Omental fat pad (tissue), 4 donors: ENCODE measurements at places on chromosomes 12 and 14.

DNA sequence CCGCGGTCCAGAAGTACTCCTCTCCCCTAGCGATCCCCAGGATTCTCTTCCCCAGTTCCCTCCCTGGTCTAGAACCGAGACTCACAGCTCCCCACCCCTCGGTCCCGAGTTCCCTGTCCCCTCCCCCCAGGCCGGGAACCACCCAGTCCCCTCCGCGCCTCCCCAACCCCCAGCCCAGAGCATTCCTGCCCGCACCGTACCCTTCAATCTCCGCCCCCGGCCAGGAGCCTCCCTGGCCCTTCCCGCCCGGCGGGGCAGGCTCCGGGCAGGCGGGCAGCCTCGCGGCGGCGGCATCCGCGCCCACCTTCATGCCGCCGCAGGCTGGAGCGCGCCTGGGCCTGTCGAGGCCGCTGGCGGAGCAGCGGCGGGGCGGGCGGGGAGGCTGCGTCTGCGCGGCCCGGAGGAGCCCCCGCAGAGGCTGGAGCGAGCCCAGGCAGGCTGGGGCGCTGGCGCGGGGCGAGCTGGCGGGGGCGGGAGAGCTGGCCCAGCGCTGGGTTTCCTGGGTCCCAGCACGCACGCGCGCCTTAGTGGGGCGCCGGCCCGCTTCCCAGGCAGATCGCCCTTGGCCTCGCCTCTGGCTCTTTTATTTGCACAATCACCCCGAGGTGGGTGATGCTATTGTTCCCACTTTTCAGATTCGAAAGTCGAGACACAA, 22.2 kb upstream of the GPR132 start:
- DNase-seq = no peak

DNA sequence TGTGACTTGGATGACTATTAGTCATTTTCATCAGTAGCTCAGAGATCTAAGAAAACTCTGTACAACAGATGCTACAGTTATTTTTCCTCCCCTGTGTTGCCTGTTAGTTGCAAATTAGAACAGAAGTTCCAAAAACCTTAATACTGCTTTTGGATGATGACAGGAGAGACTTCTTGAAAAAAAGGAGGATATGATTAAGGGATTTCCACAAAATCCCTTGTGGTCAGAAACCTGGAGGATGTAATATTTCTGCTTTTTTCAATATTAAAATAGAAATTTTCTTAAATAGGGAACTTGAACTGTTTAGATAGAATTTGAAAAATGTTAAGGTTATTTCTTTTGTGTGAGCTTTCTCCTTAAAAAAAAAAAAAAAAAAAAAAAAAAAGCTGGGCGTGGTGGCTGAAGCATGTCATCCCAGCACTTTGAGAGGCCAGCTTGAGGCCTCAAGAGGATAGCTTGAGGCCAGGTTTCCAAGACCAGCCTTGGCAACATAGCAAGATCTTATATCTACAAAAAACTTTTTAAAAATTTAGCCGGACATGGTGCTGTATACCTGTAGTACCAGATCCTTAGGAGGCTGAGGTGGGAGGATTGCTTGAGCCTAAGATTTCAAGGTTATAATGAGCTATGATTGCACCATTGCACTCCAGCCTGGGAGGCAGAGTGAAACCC, 14.1 kb downstream of the CMAS start:
- no peak for DNase-seq

GRCh38 chr12:46898152-46898931, 72.5 kb upstream of the SLC38A4 start:
- DNase-seq = no peak

DNA sequence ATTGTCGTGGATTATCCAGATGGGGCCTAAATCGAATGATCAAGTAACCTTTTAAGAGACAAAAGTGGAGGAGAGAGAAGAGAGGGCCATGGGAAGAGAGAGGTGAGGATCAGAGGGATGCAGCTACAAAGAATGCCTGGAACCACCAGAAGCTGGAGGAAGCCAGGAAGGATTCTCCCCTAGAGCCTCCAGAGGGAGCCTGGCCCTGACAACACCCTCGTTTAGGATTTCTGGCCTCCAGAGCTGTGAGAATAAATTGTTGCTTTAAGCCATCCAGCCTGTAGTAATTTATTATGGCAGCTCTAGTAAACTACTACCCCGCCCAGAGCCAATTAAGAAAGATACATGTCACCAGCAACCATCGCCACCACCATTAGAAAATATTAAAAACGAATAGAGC, 46.2 kb upstream of the GSC start:
- DNase-seq = no peak

GRCh38 chr12:109295764-109296425, 13.2 kb downstream of the FOXN4 start:
- no peak for DNase-seq

DNA sequence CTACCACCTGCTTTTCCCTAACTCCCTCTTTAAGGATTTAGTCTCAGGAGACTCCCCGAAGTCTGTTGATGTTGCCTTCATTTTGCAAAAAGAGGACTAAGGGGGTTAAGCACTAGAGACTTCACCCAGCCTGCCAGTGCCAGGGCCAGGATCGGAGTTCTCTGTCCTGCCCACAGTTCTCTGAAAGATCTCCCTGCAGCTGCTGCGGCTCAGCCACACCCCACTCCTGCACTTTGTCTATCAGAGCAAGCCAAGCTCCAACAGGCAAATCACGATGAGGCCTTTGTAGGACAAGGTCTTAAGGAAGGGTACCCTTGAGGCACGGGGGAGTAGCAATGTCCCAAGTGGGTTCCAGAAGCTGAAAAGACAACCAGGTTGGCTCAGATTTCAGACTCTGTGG, 148.8 kb upstream of the EGLN3 start:
- DNase-seq = no peak

GRCh38 chr12:54937376-54937775, 47.2 kb downstream of the TESPA1 start:
- DNase-seq = no peak

GRCh38 chr12:104207416-104208205, 8.0 kb upstream of the TXNRD1 start:
- no peak for DNase-seq

GRCh38 chr12:130669205-130669557, 46.9 kb downstream of the RIMBP2 start:
- DNase-seq = no peak

GRCh38 chr12:89947437-89948270, 239.0 kb upstream of the ATP2B1 start:
- no peak for DNase-seq

- DNase-seq = no peak
These were observed 58.7 kb downstream of the STXBP6 start for GRCh38 chr14:24991288-24991687.

GRCh38 chr14:78186277-78186676, 16.1 kb downstream of the NRXN3 start:
- no peak for DNase-seq

DNA sequence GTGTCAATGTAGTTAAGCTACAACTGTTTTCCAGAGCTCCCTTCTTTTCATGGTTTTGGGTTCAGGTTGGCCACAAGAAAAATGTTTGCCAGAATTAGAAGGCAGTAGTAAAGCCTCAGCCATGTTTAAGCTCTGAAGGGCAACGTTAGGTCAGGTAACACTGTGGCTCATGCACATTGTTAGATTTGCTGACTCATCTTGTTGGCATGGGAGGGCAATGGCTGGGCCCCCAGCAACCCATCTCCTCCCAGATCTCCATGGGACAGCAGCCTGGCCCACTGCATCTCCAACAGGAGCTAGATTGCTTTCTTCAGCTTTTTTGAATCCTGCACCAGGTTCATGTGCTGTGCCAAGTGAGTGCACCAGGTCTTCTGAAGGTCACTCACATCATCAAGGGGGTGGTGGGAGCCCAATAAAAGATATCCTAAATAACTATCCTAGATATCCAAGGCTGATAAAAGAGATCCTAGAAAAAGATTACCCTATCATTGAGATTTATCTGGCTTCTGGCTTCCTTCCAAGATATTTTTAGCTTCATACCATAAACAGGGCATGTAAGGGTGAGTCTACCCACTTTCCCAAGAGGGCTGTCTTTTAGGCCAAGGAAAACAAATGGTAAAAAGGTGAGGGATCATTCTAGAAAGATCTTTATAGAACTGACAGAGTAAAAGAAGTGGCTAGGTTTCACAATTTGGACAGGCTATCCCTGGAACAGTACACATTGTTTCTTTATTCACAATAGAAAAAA, 28.9 kb downstream of the PTGER2 start:
- no peak for DNase-seq

- DNase-seq = no peak
These were observed 41.8 kb upstream of the HSPB8 start for GRCh38 chr12:119136811-119137410.

GRCh38 chr12:39294715-39295114, 148.2 kb downstream of the KIF21A start:
- no peak for DNase-seq

DNA sequence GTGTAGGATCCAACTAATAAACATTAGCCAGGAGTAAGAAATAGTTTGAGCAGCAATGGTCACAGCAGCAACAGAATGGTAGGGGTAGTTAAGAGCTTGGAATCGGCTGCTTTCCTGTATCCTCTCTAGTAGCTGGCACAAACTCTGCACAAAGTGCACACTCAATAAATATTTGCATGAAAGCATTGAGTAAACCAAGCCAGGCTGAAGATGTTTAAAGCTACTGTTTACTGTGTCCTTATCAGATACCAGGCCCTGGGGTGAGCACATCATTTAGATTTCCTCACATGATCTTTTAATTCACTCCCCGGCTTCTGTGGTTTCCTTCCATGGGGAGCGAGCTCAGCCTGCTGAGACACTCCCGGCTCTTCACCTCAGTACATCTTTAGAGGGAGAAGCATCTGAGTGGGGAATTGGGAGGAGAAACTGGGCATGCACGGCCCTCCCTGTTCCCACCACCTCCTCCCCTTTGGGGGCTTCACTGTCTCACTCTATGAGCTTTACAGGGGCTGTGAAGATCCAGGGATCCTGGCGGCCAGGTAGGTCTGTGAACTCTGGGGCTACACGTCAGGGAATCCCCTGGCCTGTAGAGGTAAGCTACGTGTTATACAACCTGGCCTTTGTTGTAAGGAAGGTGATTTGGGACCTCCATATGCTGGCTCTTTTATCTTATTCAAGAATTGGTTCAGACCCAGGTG, 107.2 kb upstream of the VASH1 start:
- DNase-seq = no peak
